Stimulated activated CD8-positive, alpha-beta memory T cell treated with anti-CD3 and anti-CD28 coated beads, Interleukin-7, amount 100 ng/mL, for 1 hour (primary cell): ENCODE measurements at places on chromosomes 11 and 22.

- DNase-seq, result no peak
These were observed 66.0 kb downstream of the KCNQ1 start for GRCh38 chr11:2510626-2511402.

- DNase-seq, result no peak
These were observed 31.8 kb upstream of the IGSF22 start for GRCh38 chr11:18757811-18758210.

DNA sequence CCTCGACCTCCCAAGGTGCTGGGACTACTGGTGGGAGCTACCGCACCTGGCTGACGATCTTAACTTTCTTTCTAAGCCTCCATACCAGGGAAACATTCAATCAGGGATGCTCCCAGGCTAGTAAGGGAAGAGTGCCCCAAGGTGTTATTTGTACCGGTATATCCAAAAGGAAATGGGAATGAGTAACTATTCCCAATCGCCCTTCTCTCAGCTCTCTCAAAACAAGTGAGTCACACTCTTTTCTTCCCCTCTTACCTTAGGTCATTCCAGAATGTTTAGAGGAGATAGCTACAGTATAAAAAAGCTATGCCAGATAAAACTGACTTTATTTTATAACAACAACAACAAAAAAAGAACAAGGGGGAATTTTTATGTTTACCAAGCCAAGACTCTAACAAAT, 13.7 kb downstream of the DCDC1 start:
- no peak for DNase-seq

DNA sequence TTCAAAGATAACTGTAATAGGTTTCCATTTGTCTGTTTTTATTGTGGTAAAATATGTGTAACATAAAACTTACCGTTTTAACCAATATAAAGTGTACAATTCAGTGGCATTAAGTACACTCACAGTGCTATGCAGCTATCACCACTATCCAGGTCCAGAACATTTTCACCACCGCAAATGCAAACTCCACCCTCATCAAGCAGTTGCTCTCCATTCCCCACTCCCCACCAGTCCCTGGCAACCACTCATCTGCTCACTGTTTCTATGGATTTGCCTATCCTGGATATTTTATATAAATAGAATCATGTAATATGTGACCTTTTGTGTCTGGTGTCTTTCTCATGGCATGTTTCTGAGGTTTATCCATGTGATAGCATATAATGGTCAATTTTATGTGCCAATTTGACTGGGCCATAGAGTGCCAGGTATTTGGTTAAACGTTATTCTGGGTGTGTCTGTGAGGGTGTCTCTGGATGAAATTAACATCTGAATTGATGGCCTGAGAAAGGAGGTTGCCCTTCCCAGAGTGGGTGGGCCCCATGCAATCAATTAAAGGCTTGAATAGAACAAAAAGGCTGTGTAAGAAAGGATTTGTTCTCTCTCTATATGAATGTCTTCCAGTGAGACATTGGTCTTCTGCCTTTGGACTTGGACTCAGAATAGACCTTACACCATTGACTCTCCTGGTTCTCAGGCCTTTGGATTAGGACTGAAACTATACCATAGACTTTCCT, 17.2 kb upstream of the SMCO4 start:
- DNase-seq, result no peak

DNA sequence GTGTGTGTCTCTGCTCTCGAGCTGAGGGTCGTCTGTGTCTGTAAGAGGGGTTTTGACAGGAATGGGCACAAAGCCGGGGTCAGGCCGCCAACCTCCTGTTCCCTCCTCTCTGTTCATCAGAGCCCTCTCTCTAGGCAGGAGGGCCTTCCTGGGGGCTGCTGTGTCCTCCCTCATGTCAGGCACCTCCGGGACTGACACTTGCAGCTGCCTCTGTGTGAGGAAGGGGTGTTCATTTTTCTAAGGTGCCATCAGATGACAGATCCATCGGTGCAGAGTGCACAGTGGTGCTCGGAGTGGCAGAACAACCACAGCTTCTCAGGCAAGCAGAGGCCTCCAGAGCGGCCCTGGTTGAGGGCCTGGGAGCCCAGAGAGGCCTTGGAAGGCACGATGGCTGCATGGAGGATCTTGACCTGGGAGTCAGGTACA, 265.4 kb upstream of the B3GAT1 start:
- no peak for DNase-seq

- DNase-seq, result no peak
These were observed 44.5 kb downstream of the RTN4R start for GRCh38 chr22:20223421-20224255.

DNA sequence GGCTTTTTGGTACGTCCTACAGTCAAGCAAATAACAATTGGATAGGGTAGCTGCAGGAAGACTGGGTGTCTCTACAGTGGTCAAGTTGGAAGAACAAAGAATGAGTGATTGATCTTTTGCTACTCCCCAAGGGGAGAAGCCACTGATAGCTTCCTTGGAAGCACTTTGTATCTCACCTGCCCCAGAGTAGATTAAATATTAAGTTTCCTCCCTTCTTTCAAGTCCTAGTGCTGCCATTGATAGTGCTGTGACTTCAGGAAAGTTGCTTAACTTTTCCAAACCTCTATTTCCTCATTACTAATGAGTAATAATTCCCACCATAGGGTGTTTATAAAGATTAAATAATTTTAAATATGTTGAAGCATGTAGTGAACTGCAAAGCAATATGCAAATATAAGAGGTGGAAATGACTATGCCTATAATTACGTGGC, 35.6 kb upstream of the EHF start:
- no peak for DNase-seq

- peak; percentile 62 for DNase-seq
These were observed 15.9 kb downstream of the RHOG start for GRCh38 chr11:3824714-3825472.

- no peak for DNase-seq
These were observed 73.5 kb downstream of the BRD1 start for GRCh38 chr22:49753961-49754695.

GRCh38 chr11:11486002-11486401, 133.0 kb upstream of the CSNK2A3 start:
- DNase-seq, result no peak

DNA sequence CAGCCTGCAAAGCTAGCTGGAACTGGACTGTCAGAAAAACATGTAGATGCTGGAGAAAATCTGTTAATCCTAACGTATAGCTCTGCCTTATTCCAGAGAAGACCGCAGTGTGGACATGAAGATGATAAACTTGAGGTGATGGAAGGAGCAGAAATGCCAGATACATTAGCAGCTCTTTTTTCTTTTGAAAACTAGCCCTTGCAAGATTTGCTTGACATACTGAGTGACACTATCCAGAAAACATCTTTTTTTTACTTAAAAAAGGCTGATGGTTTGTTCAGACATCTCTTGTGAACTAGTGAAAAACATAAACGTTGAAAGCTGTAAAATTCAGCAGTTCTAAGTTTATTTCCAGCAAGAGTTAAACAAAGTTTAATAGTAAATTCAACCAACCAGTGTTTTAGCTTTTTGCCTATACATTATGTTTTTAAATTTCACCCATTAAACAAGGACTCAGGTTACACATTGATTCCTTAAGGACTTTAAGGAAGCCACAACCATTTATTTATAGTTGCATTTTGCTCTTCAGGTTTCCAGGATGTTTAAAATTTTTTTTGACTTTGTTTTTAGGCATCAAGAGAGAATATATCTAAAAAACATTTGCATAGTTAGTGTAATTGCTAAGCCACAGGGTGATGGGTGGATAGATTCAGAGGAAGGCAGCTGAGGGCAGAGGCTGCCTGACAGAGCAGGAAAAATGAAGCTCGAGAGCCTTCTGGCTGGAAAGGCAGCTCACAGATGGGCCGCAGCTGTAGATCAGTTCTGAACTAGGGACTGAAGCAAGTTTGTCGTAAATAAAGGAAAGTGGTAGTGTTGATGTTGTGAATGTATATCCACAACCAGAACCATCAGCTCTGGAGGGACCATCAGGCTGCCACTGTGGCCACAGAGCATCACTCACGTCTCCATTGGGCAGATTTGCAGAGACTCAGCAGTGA, 9.5 kb downstream of the SNAP29 start:
- DNase-seq, result no peak

- DNase-seq, result no peak
These were observed 115.0 kb downstream of the SLC1A2 start for GRCh38 chr11:35304386-35304775.

DNA sequence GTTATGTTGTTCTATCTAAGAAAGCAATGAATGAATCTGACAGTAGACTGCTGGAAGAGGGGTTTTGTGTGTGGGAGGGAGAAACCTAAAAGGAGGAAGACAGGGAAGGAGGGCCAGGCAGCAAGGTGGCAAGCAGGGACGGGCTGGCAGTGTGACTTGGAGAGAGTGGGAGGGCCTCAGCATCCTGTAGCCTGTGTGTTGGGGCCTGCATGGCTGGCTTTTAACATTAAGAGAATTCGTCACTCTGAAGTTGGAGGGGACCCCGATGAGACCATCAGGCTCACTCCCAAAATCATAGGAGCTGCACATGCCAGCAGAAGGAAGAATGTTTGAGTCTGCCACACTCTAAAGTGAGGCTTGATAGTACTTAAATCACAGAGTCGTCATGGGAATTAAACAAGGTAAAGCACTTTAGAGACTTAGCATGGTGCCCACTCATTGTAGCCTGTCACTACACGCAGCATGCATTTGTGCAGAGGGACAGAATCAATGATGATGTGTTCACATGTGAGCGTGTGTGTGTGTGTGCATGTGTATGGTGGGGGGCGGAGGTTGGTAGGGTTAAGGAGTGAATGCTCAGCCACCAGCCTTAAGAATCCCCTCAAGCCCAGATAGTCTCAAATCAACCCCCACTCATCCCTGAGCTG, 199.5 kb downstream of the TENM4 start:
- DNase-seq, result no peak

DNA sequence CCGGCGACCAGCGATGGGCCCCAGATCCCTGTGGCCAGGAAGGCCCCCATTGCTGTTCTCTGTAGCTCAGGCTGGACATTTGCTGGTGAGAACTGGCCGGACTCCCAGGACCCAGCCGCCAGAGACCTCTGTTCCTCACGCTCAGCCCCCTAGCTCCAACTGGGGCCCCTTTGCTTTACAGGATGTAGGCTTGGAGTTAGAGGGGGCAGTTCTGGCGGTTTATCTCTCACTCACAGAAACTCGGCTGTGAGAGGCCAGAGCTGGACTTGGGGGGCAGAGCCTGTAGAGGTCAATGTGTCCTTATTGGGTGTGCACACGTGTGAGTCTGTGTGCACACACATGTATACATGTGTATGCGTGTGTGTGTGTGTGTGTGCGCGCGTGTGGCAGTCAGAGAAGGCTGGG, 502 bp downstream of the SMIM38 start:
- no peak for DNase-seq

DNA sequence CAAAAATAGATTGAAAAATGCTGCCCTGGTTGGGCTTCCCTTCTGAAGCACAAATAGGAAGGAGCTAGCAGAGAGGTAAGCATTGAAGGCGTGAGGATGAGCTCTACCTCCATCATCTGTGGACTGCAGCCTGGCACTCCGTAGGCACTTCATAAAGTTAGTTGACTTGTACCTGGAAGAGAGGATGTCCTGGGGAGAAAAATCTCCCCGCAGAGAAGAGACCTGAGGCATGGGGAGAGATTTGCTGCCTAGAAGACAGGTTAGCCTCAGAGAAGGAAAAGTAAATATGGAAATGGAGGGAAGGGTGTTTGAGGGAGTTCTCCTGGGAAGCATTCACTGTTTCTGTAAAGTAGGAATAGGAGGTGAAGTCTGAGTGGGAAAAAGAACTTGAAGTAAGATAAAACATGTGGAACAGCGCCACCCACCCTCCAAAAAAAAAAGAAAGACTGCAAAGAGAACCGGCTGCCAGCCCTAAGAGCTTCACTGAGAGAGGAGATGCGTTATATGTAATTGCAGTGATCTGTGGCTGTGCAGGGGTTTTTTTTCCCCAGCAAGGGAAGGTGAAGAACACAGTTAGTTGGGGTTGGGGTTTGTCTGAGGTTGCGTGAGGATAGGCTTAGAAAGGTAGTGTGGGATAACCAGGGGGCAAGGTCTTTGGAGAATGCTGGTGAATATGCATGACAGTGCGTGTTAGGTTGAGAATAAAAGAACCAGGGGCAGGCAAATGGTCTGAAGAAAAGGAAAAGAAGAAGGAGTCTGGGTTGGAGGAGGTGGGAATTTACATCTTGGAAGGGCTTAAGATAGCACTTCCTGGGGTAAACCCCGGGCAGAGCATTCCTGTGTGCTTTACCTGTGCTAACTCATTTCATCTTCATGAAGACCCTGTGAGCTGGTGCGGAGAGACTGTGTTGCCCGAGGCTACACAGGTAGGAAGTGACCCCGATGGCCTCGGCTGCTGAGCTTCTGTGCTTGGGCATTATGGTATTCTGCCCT, 16.0 kb downstream of the TNRC6B start:
- no peak for DNase-seq

GRCh38 chr22:44667829-44668189, 34.2 kb upstream of the PRR5 start:
- DNase-seq, result peak; percentile 32

GRCh38 chr22:24102366-24103200, 78.7 kb upstream of the SUSD2 start:
- DNase-seq, result no peak

GRCh38 chr11:72838691-72839305, 24.6 kb downstream of the ATG16L2 start:
- DNase-seq, result no peak

DNA sequence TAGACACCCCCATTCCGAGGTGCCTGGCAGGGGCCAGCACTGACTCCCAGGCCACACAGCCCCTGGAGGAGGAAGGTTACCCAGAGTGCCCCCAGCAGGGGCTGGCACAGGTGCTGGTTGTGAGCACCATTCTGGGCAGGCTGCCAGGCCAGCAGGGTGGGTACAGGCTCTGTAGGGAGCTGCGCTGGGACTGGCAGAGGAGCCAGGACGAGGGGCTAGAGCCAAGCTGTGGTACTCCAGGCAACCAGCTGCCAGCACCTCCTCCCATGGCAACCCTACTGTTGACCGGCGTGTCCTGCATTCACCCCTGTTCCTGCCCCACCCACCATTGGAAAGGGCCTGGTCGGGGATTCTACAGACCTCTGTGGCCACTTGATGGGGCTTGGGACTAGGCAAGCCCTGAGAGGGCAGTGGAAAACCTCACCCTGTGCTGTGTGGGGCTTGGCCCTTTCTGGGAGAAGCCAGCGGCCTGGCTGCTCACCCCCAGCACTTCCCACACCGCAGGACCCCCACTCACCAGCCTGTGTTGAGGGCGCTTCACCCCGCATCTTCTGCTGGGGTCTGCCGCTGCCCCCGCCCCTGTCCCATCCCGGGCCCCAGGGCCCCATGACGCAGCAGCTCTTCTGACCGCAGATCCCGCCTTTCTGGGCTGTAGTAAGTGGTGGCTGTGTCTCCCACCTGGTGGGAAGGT, 1.9 kb downstream of the CLDN5 start:
- DNase-seq, result no peak

GRCh38 chr11:116224154-116224888, 548.5 kb downstream of the BUD13 start:
- no peak for DNase-seq
